T-helper 1 cell (primary cell): ENCODE measurements at places on chromosomes 7 and 10.

DNA sequence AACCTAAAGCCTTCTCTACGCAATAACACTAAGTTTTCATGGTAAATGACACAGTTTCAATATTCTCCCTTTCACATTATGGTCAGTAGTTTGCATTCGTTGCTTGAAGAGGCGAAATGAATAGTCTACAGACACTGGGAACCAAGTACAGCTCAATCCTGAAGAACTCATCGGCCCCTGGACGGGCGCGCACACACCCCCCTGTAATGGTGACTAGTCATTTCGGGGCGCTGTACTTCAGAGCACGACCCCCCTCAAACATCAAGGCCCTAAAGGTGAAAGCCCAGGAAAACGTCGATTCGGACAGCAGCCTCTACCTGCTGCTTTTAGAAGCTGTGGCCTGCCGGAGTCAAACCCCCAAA, 1.0 kb downstream of the NT5C2 start:
- no peak for DNase-seq

DNA sequence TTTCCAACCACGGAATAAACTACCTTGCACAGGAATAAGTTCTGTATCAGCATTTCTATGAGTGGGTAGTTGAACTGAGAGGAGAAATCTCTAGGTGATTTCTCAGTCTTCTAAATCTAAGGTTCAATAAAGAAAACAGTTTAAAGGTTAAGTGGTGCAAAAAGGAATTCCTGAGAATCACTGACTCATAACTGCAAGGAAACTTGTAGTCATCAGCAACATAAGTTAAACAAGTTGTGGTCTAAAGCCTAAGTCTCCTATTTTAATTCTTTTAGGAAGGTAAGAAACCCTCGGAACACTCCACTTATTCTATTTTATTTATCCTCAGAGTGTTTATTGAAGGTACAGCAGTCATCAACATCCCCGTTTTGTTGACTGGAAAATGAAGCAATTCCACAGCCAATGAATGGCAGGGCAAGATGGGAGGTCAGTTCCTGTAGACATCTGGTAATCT, 92.4 kb upstream of the PIK3CG start:
- no peak for DNase-seq

- no peak for DNase-seq
These were observed 111.2 kb upstream of the STEAP1B start for GRCh38 chr7:22610951-22611757.

- peak; percentile 53 for DNase-seq
These were observed 3.4 kb upstream of the CHST12 start for GRCh38 chr7:2399848-2400587.

DNA sequence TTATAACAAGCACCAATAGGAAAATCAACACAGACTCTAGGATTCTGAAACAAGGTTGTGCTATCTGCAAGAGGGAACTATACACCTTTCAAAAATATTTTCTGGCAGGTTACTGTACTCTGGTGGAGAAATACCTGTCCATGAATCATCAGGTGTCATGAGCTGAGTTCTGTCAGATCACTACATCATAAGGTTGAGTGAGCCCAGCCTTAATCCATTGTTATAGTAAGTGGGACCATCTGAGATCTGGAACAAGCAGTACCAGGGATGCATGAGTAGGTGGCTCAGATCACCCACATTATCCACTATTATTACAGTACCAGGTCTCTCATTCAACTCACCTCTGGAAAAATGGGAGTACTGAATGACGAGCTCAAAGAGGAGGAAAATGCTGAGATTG, 212.4 kb downstream of the DGKI start:
- no peak for DNase-seq

GRCh38 chr7:8441106-8441965, 7.9 kb downstream of the NXPH1 start:
- DNase-seq: no peak

GRCh38 chr7:148633761-148634160, 43.2 kb downstream of the C7orf33 start:
- no peak for DNase-seq

- DNase-seq: no peak
These were observed 39.9 kb downstream of the LRRC18 start for GRCh38 chr10:48899781-48900180.

DNA sequence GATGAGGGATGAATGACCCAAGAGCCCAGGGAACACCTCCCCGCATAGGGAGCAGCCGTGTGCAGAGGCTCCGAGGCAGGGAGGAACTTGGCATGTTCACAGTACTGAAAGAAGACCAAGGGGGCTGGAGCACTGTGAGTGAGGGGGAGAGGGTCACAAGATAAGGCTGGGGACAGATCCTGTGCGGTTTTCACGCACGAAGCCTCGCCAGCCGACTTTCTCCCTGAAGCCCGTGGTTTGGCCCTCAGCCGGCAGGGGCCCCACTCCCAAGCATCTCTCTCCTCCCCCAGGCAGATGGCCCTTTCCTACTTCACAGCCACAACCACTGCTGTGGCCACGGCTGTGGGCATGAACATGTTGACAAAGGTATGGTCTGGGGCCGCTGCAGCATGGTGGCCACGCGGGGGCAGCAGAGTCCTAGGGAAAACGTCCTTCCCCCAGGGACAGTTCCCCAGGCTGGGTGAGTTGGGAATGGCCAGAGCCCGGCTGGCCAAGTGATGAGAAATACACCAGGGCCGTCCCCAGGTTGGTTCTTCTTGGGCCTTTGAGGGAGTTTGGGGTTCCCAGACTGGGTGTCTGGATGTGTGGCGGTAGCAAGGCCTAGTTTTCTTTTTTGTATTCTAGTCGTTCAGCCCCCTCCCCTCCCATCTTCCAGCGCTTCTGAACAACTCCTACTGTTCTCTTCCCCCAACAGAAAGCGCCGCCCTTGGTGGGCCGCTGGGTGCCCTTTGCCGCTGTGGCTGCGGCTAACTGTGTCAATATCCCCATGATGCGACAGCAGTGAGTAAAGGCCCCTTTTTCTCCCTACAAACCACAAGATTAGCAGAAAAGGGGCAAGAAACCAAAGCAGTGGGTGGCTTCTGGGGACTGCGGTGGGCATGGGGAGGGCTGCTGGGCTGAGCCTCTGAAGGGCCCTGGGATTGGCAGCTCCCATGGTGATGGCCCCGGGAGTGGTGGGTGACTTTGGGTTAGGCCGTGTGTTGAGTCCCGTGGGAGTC, 14.4 kb upstream of the WBP1L start:
- DNase-seq: peak; percentile 25

DNA sequence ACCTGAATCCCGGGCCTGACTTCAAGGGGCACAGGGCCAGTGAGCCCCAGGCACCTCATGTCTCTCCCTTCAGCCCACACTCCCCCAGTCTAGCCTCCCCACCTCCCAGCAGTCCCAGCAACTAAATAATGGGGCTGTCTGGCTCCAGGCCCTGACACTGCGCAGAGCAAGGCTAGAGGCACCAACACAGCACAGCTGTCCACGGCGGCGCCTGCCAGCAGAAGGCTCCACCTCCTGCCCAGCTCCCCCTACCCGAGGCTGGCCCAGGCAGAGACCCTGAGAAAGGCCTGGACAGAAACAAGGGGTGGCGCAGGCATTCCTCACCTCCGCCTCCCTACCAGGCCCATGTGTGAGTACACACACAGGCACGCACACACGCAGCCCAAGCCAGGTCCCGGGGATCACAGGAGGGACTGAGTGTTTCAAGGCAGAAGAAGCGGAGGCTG, 6.1 kb downstream of the KCNH2 start:
- no peak for DNase-seq

- no peak for DNase-seq
These were observed 100.6 kb downstream of the DYNC2I1 start for GRCh38 chr7:158956805-158957509.

- DNase-seq: no peak
These were observed 81.6 kb upstream of the PRR15 start for GRCh38 chr7:29482056-29482455.

- DNase-seq: no peak
These were observed 92.4 kb upstream of the AGBL3 start for GRCh38 chr7:134893920-134894319.

- DNase-seq: no peak
These were observed 2.8 kb downstream of the PVRIG start for GRCh38 chr7:100222445-100223132.

- no peak for DNase-seq
These were observed 20.9 kb upstream of the MGMT start for GRCh38 chr10:129446183-129446581.

DNA sequence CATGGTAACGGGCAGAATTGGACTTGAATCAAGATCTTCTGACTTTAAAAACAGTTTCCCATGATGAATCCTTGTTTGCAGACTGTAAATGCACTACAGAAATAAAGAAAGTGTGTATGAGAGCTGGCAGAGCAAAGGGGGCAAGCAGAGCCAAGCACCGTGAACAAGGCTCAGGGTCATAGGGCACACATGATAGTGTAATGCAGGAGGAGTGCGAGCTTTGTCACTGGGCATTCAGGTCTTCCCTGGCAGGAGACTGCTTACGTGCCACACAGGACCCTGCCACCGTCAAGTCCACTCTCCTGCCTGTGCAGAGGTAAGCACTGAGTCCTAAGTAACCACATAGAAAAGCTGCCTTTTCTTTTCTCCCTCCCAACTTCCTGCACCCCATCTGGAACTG, 93.1 kb upstream of the NPVF start:
- DNase-seq: no peak

GRCh38 chr7:49187543-49188268, 263.4 kb downstream of the CDC14C start:
- no peak for DNase-seq

- no peak for DNase-seq
These were observed 146.5 kb upstream of the MEOX2 start for GRCh38 chr7:15832996-15833395.

- no peak for DNase-seq
These were observed 68.1 kb downstream of the LHPP start for GRCh38 chr10:124529661-124530214.

DNA sequence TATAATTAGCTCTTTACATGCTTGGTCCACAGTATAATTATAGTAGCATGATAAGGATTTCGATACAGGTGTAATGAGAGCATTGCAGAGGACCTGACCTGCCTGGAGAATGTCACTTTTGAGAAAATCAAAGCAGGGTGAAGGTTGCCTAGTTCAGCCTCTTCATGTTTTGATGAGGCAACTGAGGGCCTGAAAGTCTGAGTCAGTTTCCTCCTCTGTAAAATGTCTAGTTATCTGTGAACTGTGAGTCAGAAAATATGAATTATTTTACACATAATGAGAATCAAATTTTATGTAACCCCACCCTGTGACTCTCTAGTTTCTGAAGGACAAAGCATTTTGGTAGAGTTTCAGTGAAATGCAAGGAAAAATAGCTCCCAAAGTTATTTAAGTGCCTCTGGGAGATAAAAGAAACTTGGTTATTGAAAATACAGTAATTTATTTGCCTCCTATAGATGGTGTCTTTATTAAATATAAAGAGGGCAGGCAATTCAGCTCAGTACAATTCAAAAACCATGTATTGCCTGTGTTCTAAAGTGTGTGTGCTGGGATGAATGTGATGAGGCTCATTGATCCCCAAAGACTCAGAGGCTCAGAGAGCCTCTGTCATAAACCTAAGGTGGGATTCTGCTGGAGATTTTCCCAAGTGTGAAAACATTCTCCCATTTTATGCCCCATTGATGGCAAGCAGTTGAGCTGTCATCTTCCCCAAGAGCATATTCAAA, 37.3 kb upstream of the SAMD9L start:
- DNase-seq: no peak

GRCh38 chr7:106063024-106063423, 49.1 kb downstream of the SYPL1 start:
- no peak for DNase-seq

GRCh38 chr10:7225133-7225532, 185.7 kb downstream of the SFMBT2 start:
- no peak for DNase-seq

DNA sequence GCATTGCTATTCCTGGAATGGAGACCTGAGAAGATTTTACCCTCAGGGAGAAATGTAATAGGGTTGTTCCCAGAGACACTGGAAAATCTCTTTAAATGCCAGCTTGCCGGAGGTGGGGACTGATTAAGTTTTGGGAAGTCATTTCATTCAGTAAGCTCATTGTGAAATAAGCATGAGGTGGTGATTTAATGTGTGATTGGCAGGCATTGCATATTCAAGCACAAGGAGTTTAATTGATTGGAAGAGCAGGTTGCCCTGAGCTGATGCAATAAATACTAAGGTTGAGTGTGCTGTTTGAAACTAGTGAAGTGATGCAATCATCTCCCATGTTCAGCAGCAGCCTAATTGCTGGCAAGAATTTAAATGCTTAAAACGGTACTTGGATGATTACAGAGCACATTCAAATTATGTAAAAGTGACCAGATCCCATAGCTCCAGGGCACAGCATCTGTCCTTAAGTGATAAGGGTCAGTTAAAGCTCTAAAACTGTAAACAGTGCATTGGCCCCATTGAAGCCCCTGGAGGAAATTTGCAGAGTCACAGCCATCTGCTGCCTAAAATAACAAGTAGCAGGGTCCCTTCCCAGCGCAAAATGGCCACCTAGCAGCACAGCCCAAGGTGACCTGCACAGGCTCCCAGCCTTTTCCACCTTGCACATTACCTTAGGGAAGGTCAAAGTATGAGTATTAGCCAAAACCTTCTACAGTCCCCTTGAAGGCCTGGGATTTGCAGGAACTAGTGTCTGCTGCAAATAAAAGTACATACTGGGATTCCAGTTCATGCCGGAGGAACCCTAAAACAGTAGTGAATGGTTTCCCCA, 92.1 kb downstream of the CCDC71L start:
- no peak for DNase-seq

- DNase-seq: no peak
These were observed 42.5 kb upstream of the FZD8 start for GRCh38 chr10:35684586-35684985.

- no peak for DNase-seq
These were observed 15.7 kb downstream of the RBM33 start for GRCh38 chr7:155660059-155660757.

- no peak for DNase-seq
These were observed 6.4 kb upstream of the SPAG6 start for GRCh38 chr10:22338931-22339330.

DNA sequence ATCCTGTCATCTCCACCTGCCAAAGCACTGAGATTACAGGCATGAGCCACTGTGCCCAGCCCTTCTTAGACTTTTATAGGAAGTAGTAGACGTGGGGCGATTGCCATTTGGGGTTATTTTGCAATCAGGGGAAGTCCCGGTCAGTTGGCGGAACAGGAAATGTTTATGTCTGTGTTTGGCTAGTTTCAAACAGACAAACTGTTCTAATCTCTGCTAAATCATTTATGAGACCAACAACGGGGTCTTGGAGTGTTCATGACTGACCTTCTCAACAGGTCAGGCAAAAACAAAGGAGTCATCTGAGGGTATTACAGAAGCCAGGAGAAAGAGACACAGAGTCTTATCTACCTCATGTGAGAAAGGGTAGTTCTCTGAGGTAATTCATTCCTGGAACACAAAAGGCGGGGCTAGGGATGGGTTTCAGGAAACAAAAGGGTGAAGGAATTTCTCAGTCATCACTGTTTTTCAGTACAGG, 6.6 kb upstream of the TPK1 start:
- DNase-seq: no peak
